ENCODE measurements at places on chromosomes 16 and 17.
A peak's percentile ranks its signal among the peaks of the same experiment; 100 is the strongest.

DNA sequence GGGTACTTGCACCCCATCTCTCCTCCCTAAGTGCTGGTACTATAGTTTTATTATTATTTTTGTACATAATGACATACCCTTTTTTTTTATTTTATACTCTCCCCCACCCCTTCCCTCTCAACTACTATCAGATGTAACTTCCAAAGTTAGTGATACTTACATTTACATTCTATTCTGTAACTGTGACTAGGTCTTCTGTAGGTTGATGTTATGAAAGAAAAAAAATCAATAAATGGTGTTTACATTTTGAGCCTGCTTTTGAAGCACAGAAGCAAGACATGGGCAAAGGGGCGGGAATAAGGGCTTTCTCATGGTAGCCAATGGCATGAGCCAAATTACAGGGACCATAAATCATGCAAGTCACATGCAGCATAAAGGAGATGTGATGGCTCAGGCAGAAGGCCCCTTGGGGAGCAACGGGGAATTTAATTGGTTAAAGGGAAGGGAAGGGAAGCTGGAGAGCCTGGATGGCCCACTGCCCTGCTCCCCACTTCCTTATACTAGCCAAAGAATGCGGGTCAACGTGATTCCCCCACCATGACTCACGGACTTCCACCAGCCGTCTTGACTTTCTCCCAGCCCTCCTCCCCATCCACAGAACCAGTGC lies 2.4 kb upstream of the ACSF2 start:
- no peak for DNase-seq

DNA sequence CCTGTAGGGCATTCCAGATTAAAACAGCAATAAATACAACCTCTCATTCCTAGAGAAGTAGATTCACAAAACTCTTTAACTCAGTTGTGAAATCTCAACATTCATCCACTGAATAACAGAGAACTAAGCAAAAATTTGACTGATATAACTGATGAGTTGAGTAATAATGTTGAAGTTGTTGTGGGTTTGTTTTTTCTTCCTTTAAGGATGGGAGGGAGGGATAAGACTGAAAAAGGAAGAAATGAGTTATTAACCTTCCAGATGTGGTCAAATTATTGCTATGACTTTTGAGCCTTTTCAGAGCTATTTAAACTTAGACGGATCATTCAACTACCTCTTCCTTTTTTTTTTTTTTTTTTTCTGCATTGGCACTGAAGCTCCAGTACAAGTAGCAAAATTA lies 38.6 kb downstream of the SKAP1 start:
- no peak for DNase-seq

- DNase-seq, result no peak
Measured at GRCh38 chr16:88357317-88358022, 25.3 kb upstream of the ZNF469 start.

- DNase-seq, result no peak
Measured at GRCh38 chr17:66313325-66313724, 10.9 kb downstream of the PRKCA start.

DNA sequence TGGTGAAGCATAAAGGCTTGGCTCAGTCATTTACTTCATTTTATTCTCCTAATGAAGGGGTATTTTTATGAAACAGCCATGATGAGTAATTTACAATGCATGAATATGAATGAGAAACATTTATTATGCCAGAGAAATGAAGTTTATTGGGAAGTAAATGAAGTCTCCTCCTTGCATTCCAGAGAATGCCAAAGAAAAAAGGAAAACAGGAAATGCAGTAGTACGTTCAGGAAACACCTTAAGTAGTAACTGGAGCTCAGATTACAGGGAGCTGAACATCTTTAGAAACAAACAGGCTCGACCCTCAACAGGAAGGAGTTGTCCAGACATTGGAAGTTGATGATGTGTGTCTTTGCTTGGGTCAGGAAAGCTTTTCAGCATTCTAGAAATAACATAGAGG lies 4.6 kb downstream of the KRT34 start:
- DNase-seq, result no peak

- DNase-seq, result no peak
Measured at GRCh38 chr16:27826893-27827289, 236.6 kb downstream of the GSG1L start.

- DNase-seq, result no peak
Measured at GRCh38 chr17:76527430-76528111, 9.9 kb downstream of the CYGB start.

DNA sequence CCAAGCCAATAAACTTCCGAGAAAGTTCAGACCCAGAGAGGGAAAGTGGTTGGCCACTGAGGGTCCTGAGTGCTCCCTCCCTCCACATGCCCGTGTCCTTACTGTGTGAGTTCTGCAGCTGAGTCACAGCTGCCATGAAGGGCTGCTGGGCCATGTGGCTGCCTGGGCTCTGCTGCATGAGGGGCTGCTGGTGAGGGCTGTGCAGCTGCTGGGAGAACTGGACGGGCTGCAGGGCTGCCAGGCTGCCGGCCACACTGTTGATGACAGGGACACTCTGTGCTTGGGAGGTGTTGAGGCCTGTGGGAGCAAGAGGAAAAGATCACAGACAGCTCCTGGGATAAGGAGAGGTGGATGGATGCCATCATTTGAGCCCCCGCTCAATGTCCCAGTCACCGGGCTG lies 44.0 kb downstream of the HNF1B start:
- no peak for DNase-seq

DNA sequence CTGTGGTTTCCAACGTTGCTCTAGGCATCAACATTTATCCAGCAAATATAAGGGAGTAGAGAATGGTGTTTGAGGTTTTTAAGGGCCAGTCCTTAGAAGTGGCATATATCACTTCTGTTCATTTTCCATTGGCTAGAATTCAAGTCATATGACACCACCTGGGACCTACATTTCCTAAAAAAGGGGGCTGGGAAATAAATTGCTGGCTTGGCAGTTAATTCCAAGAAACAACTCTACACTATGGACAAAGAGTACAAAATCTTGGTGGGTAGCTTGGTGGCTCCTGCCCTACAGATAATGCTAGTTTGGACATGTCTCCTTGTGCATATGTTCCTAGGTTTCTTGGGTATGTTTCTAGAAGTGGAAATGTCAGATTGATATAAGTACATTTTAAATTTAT lies 7.6 kb downstream of the PPM1E start:
- no peak for DNase-seq

GRCh38 chr16:56669840-56670619 lies 416 bp downstream of the MT1H start:
- no peak for DNase-seq

GRCh38 chr16:82396509-82396908 lies 226.5 kb upstream of the MPHOSPH6 start:
- DNase-seq, result no peak

DNA sequence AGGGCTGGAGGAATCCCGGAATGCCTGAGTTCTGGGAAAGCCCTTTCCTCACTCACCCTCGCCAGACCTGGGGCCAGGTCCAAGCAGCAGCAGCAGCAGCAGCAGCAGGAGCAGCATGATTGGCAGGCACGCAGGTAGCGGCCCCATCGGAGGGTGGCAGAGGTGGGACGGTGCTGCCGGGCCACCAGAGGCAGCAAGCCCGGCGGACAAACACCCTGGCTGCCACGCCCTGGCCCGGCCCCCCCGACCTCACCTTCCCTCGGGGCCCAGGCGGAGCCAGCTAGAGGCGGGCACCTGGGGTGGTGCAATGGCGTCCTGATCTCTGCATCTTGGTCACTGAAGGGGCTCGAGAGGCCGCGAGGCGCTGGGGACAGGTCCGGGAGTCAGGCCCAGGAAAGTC lies 122.4 kb downstream of the LAT start:
- DNase-seq, result no peak

- no peak for DNase-seq
Measured at GRCh38 chr17:77214743-77215142, 74.0 kb downstream of the SEC14L1 start.

- no peak for DNase-seq
Measured at GRCh38 chr16:23535901-23536300, 21.2 kb downstream of the EARS2 start.

DNA sequence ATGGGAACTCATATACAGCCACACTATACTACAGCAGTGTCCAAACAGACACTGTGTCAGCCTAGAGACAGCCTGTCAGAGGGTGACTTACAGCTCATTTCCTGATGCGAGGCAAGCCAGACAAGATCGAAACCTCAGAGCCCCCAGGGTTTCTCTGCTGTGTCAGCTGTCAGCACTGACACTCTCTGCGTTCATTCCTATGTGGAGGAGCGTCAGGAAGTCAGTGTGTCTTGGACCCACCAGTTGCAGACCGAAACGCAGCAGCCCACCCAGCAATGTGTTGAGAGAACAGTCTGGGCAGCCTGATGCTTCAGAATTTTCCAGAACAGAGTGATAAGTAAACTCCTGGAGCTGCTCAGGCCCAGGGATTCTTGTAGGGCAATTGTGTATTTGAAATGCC lies 20.6 kb upstream of the MAPT start:
- no peak for DNase-seq

DNA sequence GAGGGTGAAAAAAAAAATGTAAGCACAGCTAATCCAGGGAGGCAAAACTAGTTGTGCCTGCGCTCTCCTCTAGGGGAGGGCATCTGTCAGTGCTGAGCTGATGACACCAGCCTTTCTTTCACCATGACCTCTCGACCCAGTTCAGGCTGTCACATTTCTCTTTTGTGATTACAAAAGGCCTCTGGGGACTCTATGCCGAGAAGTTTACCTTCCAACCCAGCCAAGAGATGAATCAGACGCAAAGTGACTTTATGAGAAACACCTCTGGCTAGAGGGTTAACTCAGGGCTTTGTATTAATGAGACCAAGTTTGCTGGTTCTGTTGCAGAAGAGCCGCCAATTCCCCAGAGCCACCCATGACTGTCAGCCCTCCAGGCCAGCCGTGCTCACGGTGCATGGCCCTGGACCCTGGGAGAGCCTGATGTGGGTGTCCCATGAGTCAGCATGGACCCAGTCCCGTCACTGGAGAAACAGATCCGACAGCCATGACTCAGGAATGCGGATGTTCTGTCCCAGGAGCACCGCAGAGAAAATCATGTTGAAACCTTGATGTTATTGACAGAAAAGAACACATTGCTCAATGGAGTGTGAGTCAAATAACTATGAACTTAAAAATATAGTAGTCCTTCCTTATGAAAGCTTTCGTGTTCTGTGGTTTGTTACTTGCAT lies 437.2 kb downstream of the HS3ST3B1 start:
- DNase-seq, result no peak

DNA sequence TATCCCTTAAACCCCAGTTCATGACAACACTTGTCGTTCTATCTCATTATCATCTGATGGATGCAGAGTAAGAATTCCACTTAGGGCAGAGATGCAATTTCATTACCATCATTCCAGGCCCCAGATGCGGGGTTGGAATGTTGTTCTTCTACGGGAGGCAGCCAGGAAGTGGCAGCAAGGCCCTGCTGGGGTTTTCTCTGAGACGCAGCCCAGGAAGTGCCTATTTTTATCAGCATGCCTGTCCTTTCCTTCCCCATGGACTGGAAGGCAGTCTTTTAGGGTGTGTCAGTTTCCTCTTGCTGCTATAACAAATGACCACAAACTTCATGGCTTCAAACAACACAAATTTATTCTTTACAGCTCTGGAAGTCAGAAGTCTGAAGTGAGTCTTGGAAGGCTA lies 246.6 kb upstream of the DYNLRB2 start:
- DNase-seq, result no peak

GRCh38 chr17:6683081-6683684 lies 30.0 kb downstream of the SLC13A5 start:
- no peak for DNase-seq

- no peak for DNase-seq
Measured at GRCh38 chr17:47653442-47653841, 3.7 kb downstream of the KPNB1 start.

GRCh38 chr17:10899281-10899680 lies 61.4 kb upstream of the PIRT start:
- no peak for DNase-seq

- DNase-seq, result peak; percentile 97
Measured at GRCh38 chr16:66872943-66873684, 7.2 kb upstream of the PDP2 start.

DNA sequence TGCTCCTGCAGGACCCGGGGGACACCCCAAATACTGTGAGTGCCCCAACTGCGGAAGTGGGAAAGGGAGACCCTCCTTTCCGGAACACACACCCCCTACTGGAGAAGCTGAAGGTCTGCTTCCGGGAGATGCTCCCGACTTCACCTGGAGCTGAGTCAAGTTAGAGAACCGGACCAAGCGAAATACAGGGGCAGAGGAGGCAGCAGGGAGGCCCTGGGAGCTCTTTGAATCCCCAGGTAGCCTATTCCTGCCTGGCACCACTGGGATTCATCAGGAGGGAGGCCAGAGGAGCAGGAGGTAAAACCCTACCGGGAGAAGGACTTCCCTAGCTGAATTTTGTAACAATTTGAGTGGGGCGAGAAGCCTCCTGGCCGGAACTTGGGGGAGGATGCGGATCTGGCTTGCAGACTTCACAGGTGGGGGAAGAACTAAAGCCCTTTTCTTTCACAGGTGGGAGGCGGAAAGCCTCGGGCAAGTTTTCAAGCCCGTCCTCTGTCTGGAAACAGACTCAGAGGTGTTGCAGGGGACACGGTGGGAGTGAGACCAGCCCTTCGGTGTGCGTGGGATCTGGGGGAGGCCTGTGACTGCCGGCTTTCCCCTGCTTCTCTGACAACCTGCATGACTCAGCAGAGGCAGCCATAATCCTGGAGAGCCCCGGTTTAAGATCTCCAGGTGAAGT lies 22.4 kb upstream of the TEKT1 start:
- no peak for DNase-seq

DNA sequence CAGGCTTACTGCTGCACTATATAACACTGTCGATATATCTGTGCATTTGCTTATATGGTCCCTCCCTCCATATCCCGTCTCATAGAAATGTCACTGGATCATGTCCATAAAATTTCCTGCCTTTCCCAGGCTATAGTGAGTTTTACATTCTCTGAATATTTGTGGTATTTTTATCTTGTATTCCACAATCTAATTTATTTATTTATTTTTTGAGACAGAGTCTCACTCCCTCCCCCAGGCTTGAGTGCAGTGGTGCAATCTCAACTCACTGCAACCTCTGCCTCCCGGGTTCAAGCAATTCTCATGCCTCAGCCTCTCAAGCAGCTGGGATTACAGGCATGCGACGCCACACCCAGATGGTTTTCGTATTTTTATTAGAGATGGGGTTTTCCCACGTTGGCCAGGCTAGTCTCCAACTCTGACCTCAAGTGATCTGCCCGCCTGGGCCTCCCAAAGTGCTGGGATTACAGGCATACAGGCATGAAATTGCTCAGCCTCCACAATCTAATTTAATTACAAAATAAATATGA lies 12.9 kb downstream of the TRIM37 start:
- DNase-seq, result no peak

Measured in stimulated activated CD8-positive, alpha-beta memory T cell treated with anti-CD3 and anti-CD28 coated beads, Interleukin-7, amount 100 ng/mL, for 48 hours (primary cell).